ENCODE measurements at places on chromosomes 2 and 18.
A peak's percentile ranks its signal among the peaks of the same experiment; 100 is the strongest.

- DNase-seq = no peak
These were observed 11.4 kb upstream of the MAPRE2 start for GRCh38 chr18:35029770-35030169.

- DNase-seq = no peak
These were observed 9.1 kb upstream of the SLC35G4 start for GRCh38 chr18:11600321-11600720.

DNA sequence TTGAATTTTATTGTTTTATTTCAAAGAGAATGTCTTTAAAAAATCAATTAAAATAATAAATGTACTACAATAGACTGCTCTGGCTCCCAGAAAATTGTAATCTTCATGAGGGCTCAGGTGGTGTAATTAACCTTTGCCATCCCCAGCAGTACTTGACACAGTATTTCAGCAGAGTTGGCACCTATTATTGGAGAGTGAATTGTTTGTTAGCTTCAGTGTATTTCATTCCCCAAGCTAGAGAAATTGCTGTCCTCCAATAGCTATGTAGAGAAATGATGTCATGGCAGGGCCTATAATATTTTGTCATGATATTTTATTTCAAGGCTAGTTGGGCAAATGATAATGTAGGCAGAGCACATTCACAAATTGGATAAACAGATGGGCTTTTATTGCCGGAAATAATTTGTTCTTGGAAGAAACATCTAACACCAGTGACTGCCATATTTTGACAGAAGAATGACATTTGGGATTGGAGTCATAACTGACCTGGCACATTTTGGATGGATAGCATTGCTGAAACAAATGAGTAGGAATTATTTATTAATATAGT is 712.0 kb upstream of the NXPH2 start:
- no peak for DNase-seq

DNA sequence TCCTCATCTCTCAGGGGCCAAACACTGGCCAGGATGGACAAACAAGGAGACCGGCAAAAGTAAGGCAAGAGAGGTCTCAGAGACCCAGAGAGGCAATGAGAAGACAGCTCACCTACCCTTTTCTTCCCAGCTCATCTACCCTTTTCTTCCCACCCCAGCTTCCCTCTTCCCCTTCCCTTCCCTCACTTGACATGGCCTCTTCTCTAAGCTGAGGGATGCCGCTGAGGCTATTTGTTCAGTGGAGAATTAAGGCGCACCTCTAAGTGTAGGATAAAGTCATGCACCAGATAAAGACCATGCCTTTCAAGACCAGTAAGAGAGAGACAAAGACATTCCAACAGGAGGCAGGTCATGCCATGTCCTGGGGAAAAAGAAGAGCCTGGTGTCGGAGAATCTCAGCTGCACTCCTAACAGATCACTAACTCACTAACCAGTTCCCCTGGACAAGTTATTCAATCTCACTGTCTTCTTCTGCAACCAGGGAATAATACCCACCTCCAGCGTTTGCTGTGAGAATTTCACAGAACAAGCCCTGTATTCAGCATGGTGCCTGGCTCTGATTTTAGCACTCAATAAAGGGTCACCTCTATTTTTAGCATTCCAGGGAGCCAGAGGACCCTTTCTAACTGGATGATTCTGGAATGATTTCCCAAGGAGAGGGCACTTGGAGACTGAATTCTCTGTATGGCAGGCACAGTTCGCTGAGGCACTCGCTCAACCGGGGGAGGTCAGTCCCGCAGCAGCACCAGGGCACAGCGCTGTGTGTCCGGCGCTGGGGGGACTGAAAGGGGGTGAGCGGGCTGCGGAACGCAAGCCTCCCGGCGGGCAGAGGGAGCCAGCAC is 3.0 kb upstream of the FOSL2 start:
- DNase-seq = no peak

- DNase-seq = no peak
These were observed 173.7 kb downstream of the MYCN start for GRCh38 chr2:16114070-16114469.

DNA sequence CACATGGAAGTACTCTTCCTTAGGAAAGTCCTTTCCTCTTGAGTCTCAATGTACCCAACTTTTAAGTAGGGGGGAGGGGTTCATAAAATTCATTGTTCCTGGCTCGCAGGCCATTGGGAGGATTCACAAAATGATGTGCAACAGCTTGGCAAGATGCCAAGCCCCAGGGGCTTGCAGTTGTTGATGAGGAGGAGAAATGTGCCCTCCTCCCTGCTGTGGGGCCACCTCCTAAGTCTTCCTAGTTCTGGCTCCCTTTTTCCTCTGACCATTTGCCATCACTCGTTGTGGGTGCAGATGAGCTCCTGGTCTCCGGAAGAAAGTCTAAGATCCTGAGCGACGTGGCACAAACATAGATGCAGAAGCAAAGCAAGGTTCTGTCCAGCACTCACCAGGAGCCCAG is 435.4 kb downstream of the EIPR1 start:
- DNase-seq = no peak

DNA sequence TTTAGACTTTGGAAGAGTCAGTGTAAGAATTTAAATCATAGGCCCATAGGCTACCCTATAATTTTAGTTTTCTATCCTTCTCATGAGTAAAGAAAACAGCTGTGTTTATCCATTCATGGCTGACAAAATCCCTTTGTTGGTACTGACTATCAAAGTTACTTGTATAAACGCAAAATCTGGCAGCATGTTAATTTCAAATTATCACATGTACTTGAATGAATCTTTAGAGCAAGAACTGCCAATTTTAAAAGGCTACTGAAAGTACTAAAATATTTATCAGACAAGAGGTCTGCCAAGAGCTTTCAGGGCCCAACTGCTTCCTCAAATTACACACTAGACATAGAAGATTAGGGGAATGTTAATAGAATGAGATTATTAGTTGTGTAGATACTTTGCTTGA is 66.6 kb downstream of the MYL12B start:
- no peak for DNase-seq

DNA sequence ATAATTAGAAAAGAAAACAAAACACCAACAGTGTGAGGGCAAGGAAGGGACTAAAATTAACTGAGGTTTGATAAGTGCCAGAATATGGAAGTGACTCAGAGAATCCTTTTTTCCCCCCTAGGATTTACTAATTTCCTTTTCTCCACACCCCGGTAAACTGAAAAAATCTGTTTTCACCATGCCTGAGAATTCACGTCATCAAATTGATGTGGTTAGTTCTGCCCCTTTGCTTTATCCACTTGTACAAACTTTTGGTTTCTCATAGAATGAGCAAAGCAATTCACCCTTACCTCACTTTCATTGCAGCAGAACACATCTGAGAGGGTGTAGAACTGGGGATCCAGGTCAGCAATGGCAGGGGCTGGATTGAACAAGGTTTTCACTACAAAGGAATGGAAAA is 57.8 kb downstream of the RBKS start:
- DNase-seq = peak; percentile 73

GRCh38 chr2:11842336-11842735 is 95.9 kb downstream of the LPIN1 start:
- DNase-seq = no peak

- no peak for DNase-seq
These were observed 10.1 kb upstream of the FBXO11 start for GRCh38 chr2:47916412-47916811.

- DNase-seq = no peak
These were observed 135.5 kb downstream of the EIPR1 start for GRCh38 chr2:3241971-3242746.

DNA sequence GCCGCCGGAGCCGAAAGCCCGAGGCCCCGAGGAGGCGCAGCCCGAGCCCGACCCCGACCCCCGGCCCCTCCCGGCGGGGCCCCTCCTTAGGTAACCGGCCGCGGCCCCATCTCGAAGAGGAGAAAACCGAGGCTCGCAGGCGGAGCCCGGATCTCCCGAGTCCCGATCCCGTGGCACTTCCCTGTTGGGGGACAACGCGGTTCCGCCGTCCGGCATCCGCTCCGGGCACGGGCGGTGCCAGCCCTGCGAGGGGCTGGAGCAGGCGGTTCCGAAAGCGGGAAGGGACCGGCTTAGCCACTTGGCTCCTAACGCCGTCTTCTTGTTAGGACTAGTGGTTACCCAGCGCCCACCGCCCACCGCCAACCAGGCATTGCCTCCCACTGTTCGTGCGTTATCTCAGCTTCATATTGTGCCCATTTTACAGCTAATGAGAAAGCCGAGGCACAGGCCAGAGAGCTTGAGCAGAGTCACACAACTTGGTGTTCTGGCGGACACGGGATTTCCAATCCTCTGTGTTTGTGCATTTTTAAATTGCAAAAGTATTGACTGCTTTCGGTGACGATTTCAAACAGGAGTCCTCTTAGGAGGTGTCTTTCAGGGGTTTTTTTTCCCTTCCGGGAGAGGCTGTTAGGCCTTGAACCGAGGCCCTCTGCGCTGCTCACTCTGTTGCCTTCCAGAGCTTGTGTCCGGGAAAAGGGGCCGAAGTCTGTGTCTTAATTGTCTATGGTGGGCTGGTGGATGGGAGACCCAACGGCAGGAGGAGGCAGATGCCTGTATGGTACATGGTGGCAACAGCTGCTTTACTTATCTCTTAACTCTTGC is 562 bp downstream of the CENPA start:
- DNase-seq = no peak

DNA sequence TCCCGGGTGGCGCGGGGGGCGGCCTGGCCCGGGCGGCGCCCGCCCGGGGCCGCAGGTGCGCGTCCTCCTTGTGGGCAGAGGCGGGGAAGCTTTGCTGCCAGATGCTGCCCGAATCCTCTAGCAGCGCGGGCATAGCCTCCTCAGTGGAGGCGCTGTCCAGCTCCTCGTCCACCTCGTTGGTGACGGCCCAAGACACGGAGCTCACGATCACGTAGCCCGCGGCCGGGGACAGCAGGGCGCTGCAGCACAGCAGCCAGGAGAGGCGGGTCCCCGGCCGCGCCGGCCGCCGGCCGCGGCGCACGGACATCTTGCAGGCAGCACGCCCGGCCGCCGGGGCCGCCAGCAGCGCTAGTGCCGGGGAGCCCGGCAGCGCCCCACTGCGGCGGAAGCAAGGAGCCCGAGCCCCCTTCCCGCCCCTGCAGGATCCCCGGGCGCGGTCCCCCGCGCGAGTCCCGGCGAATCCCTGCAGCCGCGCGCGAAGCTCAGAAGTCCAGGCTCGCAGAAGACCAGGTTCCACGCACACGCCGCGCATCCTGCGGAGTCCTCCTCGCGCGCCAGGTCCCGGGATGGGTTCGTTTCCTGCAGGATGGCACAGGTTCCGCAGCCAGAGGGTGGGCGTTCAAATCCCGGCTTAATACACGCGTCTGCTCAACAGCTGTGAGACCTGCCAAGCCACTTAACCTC is at the start of gene CREG2:
Gene CREG2, minus strand, starts transcription at position 353 of the 684 bp plus-strand sequence. Its CDS starts 46 bp downstream, at position 307.
- no peak for DNase-seq

DNA sequence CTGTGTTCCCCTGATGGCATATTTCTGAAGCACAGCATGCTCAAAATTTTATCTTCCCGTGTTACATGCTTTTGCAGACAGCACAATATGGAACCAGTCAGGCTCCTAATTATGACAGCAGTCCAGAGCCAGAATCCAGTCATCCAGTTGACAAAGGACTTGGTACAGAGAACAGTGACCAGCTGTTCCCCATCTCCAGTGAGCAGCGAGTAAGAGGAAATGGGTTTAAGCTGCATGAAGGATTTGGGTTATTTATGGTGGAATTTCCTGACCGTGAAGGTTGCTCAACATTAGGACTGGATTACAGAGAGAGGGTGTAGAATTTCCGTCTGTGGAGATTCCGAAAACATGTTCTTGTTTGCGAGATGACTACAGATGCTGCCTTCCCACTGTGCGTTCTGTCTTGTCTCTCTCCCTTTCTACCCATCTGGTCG is 24.4 kb downstream of the SGPP2 start:
- peak; percentile 76 for DNase-seq

DNA sequence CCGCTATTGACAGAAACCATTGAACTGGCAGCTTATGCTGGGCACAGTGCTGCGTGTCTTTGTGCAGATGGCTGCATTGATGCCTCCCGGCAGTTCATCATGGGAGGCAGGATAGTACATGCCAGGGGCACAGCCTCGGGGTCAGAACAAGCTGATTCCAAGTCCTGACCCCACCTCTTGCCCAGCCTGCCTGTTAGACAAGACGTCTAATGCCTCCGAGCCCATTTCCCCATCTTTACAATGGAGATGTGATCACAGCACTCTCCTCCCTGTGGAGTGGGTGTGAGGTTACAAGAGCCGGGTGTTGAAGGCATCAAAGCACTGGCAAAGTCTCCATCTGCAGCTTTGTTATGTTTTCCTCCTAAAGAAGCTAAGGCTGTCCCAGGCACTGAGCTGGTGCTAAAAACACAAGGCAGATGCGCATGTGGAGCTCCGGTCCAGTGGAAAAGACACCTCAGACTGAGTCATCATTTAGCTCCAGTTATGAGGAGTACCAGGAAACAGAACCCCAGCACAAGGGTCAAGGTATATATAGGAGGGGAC is 125.7 kb upstream of the EPAS1 start:
- DNase-seq = peak; percentile 66

- no peak for DNase-seq
These were observed 1.1 kb upstream of the EVA1A start for GRCh38 chr2:75561566-75562512.

- no peak for DNase-seq
These were observed 1370.1 kb upstream of the DDX18 start for GRCh38 chr2:116444256-116444872.

- no peak for DNase-seq
These were observed 173.0 kb downstream of the CTIF start for GRCh38 chr18:48711651-48712486.

- DNase-seq = no peak
These were observed 16.1 kb downstream of the GAREM1 start for GRCh38 chr18:32454593-32454992.

DNA sequence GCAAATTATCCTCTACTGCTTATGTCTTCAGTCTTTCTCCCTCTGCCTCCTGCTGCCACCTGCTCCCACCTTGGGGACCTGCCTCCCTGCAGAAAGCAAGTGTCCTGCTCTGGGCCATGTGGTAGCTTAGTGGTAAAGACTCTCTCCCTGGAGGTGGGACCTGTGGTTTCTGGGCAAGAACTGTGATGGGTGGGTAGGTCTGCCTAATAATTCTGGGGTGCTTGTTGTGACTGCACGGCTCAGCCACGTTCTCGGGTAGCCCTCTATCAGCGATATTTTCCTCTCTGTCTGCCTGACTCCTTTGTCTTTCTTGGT is 16.4 kb upstream of the CD28 start:
- no peak for DNase-seq

DNA sequence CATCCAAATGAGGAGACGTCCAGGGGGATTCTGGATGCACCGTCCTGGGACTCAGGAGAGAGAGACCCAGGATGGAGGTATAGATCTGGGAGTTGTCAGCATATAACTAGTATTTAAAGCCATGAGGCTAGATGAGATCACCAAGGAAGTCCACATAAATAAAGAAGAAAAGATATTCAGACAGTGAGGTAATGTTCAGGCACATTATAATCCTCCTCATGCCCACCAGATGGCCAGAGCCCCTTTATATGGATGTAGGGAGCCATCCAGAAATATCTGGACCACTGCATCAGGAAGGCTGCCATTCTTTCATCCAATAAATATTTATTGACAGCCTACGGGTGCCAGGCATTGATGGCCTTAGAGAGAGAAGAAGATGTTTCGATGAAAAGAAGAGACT is 21.2 kb upstream of the NCKAP5 start:
- no peak for DNase-seq

GRCh38 chr2:168396131-168396530 is 59.9 kb upstream of the CERS6 start:
- no peak for DNase-seq
